ENCODE measurements at places on chromosomes 2 and 18. TPM values are rescaled to one million over a fixed set of nuclear protein-coding genes. Genes with fewer than 3 reads are reported as not detected.

- DNase-seq = no peak
These were observed 23.6 kb upstream of the GLS start for GRCh38 chr2:190856985-190857384.

The POTEE gene
- 0.79 TPM for total RNA-seq

- no peak for DNase-seq
These were observed 37.0 kb downstream of the TGFA start for GRCh38 chr2:70516596-70516995.

GRCh38 chr2:61178603-61179545 lies 16.9 kb downstream of the C2orf74 start:
- DNase-seq = peak; percentile 30

DNA sequence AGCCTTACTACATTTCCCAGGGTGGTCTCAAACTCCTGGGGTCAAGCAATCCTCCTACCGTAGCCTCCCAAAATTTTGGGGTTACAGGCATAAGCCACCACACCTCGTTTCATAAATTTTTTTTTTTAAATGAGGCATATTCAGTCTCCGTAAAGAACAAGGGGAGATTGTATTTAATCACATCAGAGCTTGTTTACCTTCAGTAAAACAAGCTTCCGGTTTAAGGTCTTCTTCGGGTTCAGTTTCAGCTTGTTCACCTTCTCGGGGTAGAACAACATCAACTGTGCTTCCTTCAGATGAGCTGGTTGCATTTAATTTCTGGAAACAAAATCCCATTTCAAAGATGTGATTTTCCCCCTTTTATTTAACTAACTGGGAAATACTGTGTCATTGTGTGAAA lies 88.6 kb downstream of the SCN3A start:
- no peak for DNase-seq

The QPCT gene
- 23.1 TPM for total RNA-seq

DNA sequence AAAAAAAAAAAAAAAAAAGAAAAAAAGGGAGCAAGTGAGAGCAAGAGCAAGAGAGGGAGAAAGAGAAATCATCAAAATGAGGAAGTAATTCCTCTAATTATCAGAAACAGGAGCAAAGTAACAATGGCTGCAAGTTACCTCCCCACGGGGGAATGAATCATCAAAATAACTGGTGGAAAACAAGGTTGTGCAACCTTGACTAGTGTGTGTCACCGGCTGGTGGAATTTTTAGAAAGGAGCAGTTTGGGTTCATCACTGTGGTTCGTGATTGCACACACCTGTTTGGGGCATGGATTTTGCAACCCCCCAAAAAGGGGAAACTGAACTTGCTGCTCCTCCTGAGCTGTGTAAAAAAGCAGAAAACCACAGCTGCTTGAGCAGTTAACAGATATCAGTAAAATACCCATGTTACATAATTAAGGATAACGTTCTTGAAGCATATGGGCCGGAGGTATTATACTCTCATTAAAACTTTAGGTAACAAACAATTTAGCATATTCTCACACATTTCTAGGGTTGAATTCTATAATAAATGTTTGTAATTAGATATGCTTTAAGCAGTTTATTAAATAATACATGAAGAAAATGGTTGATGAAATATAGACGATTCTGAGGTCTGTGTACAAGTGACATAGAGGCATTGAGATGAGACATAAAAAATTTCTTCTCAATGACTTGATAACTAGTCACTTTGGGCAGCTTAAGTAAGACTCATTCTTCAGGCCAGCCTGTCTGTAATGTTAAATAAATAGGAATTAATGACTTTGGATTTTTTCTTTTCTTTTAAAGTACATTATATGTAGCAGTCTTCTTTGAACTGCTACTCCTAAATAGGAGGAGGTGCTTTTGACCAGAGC lies 184.2 kb upstream of the ZEB2 start:
- DNase-seq = peak; percentile 69

The REEP1 gene
- total RNA-seq = 1.1 TPM

DNA sequence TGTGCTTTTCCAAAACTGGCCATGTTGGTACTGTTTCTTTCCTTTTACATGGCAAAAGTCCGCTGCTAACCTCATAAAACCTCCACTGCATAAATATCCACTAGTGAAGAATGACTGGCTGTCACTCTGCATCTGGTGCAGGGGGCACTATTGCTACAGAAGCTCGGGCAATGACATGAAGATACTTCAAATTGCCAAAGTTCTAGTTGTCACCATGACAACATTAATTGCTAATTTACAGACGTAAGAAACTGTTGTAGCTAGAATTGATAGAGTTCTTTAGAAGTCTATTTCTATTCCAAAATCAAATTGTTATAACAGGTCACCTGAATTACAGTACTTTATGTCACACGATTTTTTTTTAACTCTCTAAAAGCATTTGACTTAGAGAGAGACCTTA lies 845 bp downstream of the CFAP210 start:
- no peak for DNase-seq

Measured in astrocyte (in vitro differentiated cells and primary cell).